ENCODE measurements at places on chromosomes 5 and 9.
A peak's percentile ranks its signal among the peaks of the same experiment; 100 is the strongest.

- DNase-seq, result no peak
Measured at GRCh38 chr5:172102218-172102870, 85.7 kb downstream of the STK10 start.

- no peak for DNase-seq
Measured at GRCh38 chr5:119532637-119533036, 80.3 kb downstream of the HSD17B4 start.

- no peak for DNase-seq
Measured at GRCh38 chr5:145855763-145856267, 17.0 kb downstream of the GRXCR2 start.

- no peak for DNase-seq
Measured at GRCh38 chr5:37724395-37725125, 115.3 kb downstream of the GDNF start.

GRCh38 chr5:145980718-145981117 lies 44.3 kb downstream of the SH3RF2 start:
- no peak for DNase-seq

DNA sequence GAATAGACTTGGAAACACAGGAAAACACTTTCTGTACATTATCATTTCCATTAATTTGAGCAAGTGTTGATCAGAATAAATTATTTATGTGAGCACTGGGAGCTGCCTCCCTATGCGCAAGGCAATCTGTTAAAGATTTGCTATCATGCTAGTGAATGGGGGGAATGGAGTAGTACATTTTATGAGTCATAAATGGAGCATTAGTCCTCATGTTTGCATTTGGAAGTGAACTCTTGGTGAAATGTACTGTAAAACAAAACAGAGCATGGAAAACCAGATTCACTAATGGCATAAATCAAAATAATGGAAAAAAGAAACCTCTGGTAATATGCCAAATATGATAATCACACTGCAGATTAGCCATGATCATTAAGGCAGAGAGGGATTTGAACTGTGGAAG lies 40.5 kb upstream of the TMC1 start:
- DNase-seq, result peak; percentile 35

DNA sequence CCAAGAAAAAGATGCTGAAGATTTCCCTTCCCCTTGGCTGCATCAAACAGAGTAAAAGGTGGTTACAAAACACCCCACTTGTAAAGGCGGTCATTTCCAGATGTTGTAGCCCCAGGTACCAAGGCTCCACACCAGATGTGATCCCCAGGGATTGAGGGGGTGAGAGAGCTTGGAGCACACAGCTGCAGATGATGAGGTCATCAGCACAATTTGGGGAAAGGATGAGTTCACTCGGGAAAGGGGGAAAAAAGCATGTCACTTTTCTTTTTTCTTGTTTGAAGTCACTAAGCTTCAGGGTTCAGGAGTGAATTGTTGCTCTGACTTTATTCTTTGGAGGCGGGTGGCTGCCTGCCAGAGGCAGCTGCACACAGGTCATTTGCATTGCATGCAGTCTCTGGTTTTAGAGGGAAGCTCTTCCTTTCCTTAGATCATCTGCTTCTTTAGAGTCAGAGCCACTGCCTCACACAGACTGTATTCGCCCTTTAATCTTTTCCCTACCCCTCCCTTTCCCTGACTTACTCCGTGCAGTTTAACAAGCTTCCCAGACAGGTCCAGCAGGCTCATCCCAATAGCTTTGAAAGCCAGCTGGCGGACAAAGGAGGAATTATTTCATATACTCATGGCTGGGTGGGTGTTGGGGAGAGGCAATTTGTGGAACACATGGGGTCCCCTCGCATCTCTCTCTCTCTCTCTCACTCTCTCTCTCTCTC lies 409.3 kb upstream of the SLC24A2 start:
- no peak for DNase-seq

- DNase-seq, result no peak
Measured at GRCh38 chr5:117973785-117974184, 1014.6 kb downstream of the DTWD2 start.

- no peak for DNase-seq
Measured at GRCh38 chr9:36971935-36972488, 62.1 kb downstream of the PAX5 start.

DNA sequence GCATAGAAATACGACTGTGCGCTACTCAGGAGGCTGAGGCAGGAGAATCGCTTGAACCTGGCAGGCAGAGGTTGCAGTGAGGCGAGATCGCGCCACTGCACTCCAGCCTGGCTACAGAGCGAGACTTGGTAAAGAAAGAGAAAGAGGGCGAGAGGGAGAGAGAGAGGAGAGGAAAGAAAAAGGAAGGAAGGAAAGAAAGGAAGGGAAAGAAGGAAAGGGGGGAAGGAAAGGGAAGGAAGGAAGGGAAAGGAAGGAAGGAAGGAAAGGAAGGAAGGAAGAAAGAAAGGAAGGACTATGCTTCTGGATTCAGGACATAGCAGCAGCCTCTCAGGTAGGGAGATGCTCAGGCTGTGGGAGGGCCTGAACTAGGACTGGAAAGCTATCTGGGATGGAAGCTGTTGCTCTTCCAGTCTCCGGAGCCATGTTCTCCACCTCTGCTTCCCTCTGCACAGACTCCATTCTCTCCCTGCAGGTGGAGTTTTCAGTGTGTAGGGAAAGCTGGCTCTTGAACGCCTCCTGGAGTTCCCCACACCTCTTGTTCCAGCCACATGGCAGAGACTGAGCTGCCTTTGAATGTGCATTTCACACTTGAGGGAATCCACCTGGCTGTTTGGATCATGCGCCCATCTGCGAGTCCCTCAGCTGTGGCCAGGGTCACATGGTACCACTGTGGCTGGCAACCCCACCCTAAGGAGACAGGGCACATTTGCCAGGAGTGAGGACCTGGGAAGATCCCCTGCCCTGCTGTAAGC lies 9.1 kb downstream of the SWI5 start:
- no peak for DNase-seq

GRCh38 chr5:138216799-138217198 lies 3.7 kb upstream of the CDC23 start:
- DNase-seq, result no peak
